ENCODE measurements at places on chromosomes 13 and 19.

DNA sequence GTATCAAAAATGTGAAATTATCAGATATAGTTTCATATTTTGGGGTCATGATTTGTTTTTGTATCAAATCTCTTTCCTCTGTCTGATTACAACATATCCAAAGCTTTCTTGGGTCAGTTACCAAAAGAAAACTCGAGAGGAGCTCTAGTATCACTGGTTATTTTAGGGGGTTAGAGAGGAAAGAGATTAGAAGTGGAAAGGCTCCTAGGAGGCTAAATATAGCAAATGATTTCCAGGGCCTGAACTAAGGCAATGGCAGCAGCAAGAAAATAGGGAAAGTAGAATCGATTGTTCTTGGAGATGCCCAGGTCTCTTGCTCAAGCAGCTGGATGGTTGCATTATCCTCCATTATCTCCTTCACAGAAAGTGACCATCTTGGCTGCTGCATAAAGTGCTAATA lies 72.9 kb downstream of the NHLRC3 start:
- DNase-seq, result no peak

GRCh38 chr13:89923736-89924135 lies 1423.8 kb upstream of the MIR17HG start:
- DNase-seq, result no peak

GRCh38 chr13:89784161-89784809 lies 1563.2 kb upstream of the MIR17HG start:
- no peak for DNase-seq

DNA sequence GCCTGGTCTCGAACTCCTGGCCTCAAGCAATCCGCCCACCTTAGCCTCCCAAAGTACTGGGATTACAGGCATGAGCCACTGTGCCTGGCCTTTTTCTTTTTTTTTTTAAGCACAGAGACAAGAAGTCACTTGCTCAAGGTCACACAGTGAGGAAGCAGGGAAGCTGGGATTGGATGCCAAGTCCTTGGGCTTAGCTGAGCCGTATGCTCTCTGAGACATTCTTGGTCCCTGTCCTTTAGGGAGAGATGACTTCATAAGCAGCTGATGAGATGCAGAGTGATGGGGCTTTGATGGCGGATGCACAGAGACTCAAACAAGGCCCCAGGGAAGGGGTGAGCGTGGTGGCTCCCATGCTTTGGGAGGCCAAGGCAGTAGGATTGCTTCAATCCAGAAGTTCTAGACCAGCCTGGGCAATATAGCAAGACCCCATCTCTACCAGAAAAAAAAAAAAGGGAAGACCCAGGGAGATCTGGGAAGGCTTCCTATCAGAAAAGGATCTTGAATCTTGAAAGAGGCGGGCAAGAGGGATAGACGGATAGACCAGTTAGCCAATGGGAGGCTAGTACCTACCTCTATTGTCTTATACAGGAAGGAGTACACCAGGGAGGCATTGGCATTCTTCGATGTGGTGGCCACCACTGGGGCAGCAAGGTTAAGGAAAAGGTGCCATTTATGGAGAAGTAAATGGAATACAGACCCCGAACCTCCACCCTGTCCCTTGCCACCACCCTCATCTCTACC lies 3.9 kb downstream of the AP1M2 start:
- no peak for DNase-seq

- DNase-seq, result no peak
These were observed at the start of gene KLF16 for GRCh38 chr19:1863328-1863637. TSS of gene KLF16 (minus strand) at chr19:1863579. CDS start at chr19:1863497, 82 bp downstream.

- DNase-seq, result no peak
These were observed 18.8 kb downstream of the ZSCAN5A start for GRCh38 chr19:56295531-56296455.

GRCh38 chr13:21796775-21797514 lies 126.1 kb downstream of the FGF9 start:
- DNase-seq, result no peak

- DNase-seq, result no peak
These were observed 3.4 kb upstream of the TBXA2R start for GRCh38 chr19:3609779-3610719.

DNA sequence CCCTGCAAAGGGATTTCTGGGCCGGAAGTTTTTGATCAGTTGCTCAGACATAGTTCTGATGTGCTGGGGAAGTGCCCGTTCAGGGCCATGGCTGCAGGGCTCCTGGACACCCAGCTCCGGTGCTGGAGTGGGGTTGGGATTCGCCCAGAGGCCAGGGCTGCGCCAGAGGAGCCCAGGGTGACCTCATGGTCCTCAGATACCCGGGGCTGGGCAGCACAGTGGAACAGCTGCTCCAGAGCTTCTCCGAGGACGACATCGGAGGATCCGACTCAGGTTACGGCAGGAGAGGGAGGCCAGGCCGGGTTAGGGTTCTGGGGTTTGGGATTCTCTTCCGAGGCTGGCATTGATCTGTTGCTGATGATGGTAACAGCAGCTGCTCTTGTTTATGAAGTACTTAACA lies 20.9 kb downstream of the CARM1 start:
- DNase-seq, result no peak

- DNase-seq, result no peak
These were observed 26.7 kb downstream of the SPATA13 start for GRCh38 chr13:24187185-24187584.

- no peak for DNase-seq
These were observed 36.1 kb downstream of the CNMD start for GRCh38 chr13:52703482-52703881.

GRCh38 chr19:32404213-32404932 lies 1.2 kb upstream of the DPY19L3 start:
- no peak for DNase-seq

GRCh38 chr19:30084390-30084819 lies 142.4 kb downstream of the URI1 start:
- DNase-seq, result no peak

- DNase-seq, result no peak
These were observed 36.7 kb downstream of the MBNL2 start for GRCh38 chr13:97258801-97259200.

DNA sequence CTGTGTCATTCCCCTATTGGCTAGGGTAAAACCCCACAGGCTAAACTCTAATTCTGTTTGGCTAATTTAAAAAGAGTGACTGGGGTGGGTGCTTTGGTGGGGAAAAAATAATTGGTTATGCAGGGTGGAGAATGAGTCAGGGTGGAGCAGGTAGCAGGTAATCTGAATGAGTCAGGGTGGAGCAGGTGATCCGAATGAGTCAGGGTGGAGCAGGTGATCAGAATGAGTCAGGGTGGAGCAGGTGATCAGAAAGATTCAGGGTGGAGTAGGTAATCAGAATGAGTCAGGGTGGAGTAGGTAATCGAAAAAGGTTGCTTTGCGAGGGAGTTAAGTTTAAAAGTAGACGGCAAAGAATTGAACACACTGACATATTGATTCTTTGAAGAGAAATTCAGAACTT lies 1218.8 kb upstream of the ATXN8OS start:
- no peak for DNase-seq

All from putamen (tissue), 1 donor.